ENCODE measurements at places on chromosomes 12 and 14.

DNA sequence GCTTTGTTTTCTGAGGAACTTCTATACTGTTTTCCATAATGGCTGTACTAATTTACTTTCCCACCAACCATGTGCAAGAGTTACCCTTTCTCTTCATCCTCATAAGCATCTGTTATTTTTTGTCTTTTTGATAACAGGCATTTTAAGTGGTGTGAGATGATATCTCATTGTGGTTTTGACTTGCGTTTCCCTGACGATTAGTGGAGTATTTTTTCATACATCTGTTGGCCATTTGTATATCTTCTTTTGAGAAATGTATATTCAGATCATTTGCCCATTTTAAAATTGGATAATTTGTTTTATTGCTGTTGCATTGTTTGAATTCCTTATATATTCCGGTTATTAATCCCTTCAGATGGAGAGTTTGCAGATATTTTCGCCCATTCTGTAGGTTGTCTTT is 10.2 kb upstream of the HMGA2 start:
- no peak for DNase-seq

DNA sequence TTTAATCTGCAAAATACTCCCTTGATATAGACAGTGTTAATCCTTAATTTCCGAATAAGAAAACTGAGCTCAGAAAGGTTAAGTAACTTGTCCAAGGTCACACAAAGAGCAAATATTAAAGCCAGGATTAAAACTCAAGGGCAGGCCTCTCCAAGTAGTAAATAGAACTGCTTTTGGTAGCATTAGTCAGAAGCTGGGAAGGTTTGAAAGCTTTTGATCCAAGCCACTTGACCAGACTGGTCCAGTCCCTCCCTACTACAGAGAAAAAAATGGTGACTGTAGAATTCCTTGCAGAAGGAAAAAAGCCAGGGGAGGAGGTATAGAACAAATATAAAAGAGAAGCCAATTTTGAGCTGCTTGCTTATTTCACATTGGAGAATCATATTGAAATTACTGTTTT is 111.5 kb downstream of the NT5DC3 start:
- no peak for DNase-seq

GRCh38 chr12:104596134-104596799 is 139.5 kb downstream of the CHST11 start:
- DNase-seq: peak; percentile 62

DNA sequence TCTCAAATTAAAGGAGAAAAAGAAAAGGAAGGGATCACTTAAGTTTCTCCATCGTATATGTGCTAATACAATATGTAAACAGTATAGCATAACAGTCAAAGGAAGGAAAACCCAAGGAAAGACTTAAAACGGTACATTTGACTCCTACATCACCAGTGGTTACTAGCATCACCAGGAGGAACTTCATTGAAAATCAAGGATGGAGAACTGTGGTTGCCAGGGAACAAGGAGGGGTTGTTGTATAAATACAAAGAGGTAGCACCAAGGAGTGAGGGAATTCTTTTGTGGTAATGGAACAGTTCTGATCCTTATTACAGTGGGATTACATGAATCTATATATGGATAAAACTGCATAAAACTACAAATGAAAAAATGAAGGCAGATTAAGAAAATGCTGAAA is 1.6 kb downstream of the ZFYVE26 start:
- DNase-seq: no peak

- DNase-seq: no peak
Measured at GRCh38 chr12:103369929-103370328, 125.8 kb downstream of the C12orf42 start.

DNA sequence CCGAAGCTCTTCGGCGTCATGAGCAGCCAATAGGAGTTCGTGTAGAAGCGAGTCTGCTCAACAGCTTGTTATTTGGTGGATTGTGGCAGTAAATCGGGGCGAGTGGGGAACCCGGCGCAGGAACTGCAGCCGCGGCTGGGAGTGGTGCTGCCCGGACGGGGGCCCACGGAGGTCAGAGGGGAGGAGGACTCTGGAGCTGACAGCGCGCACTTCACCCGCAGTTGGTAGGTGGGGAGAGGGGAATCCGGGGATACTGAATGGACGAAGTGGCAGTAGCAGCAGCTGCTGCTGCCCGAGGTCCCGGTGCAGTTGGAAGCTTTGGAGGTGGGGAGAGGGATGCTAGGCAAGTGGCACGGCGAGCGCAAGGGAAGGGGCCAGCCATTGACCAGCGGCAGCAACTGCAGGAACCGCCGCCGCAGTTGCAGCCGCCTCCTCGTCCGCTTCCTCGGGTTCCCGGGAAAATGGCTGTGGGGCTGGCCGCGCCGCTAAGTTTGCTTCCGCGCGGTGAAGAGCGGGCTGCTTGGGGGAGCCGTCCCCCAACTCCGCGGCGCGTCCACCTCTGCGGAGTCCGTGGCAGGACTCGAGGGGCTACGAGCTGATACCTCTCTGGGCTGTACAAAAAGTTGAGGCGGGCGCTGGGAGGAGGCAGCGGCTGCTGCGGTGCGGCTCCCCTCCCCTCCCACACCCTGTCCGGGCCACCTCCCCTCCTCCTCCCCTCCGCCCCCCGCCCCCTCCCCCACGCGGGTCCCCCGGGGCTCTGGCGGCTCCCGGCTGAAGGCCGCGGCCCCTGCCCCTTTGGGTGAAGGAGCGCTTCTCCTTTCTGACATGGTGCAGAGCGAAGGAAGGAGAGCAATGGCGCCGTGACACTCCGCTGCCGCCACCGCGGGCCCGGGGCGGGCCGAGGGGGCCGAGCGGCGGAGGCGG is at the start of gene ARID4A:
Gene ARID4A (plus strand): TSS at position 79 of the 924 bp plus-strand sequence. CDS start 1,300 bp downstream, outside the sequence.
- no peak for DNase-seq

DNA sequence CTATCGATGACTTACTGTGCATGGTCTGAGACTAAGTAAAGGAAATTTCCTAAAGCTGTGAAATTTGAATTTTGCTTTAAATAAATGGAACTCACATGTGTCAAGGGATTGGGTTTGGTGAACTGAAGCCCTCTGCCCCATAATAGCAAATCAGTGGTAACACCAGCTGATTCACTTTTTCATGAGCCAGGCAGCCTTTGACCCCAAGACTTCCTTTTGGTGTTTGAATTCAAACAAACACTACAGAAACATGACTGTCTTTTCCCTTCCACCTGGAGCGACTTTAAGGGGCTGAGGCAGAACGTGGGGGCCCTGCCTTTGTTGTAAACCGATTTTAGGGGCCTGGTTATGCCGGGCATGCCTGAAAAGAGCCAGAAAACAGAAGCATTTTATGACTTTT is 28.8 kb downstream of the KCTD10 start:
- DNase-seq: no peak

Measured in AG04450 (cell line).